Occipital lobe (tissue), 3 donors: ENCODE measurements at places on chromosomes 12 and 14. TPM values are rescaled to one million over a fixed set of nuclear protein-coding genes. Genes with fewer than 3 reads are reported as not detected.

Gene ASCL1
- total RNA-seq: 21.1 TPM

Gene LAG3
- not detected for total RNA-seq

Gene A2M
- 44.5 TPM for total RNA-seq

Gene SLC2A13
- 113 TPM for total RNA-seq

Gene PZP
- not detected for total RNA-seq

Gene PAPOLA
- 225 TPM for total RNA-seq

Gene PYGL
- 9.4 TPM for total RNA-seq

Gene KLRC3
- total RNA-seq: 2.2 TPM

Gene PLA2G1B
- total RNA-seq: not detected
